ENCODE measurements at places on chromosomes 16 and 17. TPM values are rescaled to one million over a fixed set of nuclear protein-coding genes. Genes with fewer than 3 reads are reported as not detected.

DNA sequence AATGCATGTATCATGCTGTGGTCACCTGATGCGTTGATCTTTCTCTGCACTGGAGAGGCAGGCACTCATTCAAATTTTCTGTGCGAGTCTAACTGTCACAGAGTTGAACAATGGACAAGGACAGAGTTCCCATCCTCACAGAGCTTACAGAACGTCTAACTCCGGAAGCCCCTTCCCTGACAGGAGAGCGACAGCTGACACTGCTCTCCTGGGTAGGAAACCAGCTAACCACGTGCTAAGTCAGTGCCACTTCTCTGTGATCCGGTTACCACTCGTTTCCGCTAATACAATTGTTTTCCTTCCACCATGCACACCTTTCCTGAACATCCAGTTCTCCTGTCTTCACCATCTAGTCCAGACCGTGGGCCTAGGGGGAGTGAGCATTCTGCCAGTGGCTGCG, 11.3 kb downstream of the KLHDC4 start:
- no peaks in the 10 kb centered on the region for H3K27me3 ChIP-seq
- H3K27ac ChIP-seq: peak overlapping the region; percentile 75
- H3K4me1 ChIP-seq: no peaks in the 10 kb centered on the region
- DNase-seq: no peak
- no peak overlapping the region for H3K4me3 ChIP-seq
- peaks cover 6% of the 10 kb centered on the region for H3K36me3 ChIP-seq

DNA sequence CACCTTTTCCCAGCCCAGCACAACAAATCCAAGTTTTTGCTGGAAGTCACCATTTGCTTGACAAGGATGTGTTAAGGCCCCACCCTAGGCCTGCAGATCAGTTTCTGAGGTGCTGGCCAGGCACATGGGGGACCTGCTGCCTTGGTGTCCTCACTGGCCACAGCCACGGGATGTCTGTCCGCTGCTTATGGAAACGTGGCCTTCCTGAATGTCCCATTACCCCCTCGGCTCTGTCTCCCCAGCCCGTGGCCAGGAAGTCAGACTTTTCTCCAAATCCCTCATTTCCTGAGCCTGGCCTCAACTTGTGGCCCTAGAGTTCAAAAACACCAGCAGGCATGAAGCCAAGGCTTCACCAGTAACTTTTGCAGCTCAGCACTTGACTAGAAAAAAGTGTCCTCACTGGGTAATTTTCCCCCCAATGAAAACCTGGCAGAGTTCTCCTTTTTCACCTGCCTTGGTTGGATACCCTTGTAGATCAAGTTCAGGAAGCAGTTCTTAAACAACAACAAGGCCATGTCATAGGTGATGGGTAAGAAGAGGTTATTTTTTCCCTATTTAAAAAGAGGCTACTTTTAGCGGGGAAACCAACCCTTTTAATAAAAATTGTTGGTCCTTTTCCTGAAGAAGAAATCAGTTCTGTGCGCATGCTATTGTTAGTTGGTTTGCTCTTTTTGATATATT, 80.8 kb downstream of the SOCS1 start:
- no peak for DNase-seq
- no peak overlapping the region for H3K4me3 ChIP-seq
- H3K27me3 ChIP-seq: no peaks in the 10 kb centered on the region

DNA sequence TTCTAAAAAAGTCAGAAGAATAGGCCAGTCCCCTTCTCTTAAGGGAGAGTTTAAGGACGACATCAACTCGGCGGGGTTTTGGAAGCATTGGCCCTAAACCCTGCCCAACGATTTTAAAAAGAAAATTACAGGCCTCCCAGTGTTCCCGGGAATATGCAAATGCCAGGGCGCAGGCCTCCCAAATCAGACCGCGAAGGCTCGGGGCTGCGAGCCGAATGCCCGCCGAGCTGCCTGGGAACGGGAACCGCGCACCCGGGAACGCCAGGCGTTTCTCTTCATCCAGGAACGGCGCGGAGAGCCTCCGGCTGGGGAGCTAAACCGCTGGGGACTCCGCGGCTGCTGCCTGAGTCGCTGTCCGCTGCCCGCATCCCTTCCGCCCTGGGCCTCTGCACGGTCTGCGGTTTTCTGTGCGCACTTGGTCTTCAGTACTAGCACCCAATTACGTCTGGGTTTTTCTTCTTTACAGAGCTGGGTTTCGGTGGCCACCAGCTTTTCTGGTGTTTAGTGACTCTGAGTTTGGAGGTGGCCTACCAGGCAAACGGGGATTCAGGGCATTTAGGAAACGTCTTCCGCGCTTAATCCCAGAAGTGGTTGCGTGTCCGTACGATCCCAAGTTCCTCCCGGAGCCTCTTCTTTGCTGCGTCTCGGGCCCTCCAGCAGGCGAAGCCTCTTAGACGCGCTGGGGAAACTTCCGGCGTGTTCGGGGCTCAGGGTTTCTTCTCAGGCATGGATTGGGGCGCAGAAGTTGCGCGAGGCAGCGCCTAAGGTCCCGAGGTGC, 5.7 kb downstream of the IRX5 start:
- peaks cover 70% of the 10 kb centered on the region for H3K4me1 ChIP-seq
- peak; percentile 42 for DNase-seq
- no peak overlapping the region for H3K27ac ChIP-seq
- H3K4me3 ChIP-seq: peak overlapping the region; percentile 88
- H3K27me3 ChIP-seq: peaks cover 97% of the 10 kb centered on the region

GRCh38 chr16:14042706-14043105, 28.4 kb upstream of the MRTFB start:
- H3K36me3 ChIP-seq: no peaks in the 10 kb centered on the region
- H3K27me3 ChIP-seq: no peaks in the 10 kb centered on the region
- DNase-seq: no peak
- no peaks in the 10 kb centered on the region for H3K4me1 ChIP-seq
- no peak overlapping the region for H3K4me3 ChIP-seq
- H3K27ac ChIP-seq: no peak overlapping the region

DNA sequence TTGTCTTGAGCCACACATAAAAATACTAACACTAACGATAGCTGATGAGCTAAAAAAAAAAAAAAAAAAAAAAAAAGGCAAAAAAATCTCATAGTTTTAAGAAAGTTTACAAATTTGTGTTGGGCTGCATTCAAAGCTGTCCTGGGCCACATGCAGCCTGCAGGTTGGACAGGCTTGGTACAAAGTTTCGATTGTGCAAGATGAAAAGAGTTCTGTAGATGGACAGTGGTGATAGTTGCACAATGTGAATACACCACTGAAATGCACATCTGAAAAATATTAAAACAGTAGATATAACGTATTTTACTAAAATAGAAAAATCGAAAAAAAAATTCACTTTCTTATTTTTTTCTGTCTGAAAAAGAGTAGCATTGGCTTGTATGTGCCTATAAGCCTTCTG, 42.9 kb downstream of the AMFR start:
- H3K27ac ChIP-seq: no peak overlapping the region
- no peaks in the 10 kb centered on the region for H3K4me1 ChIP-seq
- peaks cover 77% of the 10 kb centered on the region for H3K36me3 ChIP-seq
- DNase-seq: no peak
- H3K27me3 ChIP-seq: no peaks in the 10 kb centered on the region
- no peak overlapping the region for H3K4me3 ChIP-seq

DNA sequence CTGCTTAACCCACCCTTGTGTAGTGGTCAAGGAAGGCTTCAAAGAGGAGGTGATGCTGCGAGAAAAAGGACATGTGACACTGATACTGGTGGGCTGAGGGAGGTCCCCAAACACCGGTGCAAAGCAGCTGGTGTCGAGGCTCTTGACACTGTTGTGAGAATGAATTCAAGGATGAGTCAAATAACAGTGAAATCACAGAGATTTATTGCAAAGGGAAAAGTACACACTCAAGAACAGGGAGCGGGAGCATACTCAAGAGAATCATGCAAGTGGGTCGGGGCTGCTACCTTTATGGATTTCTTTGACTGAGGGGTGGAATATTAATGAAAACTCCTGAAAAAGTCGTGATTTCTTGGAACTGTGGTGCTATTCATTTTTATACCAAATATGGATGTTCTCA, 31.1 kb downstream of the TMEM132E start:
- H3K27me3 ChIP-seq: peaks cover 24% of the 10 kb centered on the region
- no peak for DNase-seq
- no peaks in the 10 kb centered on the region for H3K36me3 ChIP-seq
- no peak overlapping the region for H3K27ac ChIP-seq
- H3K4me3 ChIP-seq: no peak overlapping the region

DNA sequence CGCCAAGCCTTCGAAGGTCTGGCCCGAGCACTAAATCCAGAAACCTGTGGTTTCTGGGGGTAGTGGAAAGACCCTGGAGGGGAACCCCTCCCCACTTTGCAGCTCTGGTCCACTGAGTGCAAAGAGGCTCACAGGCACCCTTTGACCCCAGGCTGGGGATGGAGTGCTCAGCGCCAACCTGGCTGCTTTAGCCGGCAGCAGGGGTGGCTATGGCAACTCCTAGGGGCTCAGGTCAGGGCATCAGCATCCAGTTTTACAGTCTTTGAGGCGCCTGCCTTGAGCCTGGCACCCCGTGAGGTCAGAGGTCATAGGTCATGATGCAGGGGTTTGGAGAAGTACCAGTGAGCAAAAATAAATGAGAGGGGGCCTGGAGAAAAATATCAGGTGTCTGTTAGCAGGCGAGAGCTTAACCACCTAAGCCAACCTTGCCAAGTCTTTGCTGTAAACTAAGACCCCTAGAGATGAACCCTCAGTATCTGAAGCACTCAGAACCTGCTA, 17.9 kb downstream of the CA7 start:
- peaks cover 4% of the 10 kb centered on the region for H3K4me1 ChIP-seq
- no peak overlapping the region for H3K27ac ChIP-seq
- H3K27me3 ChIP-seq: no peaks in the 10 kb centered on the region
- H3K36me3 ChIP-seq: no peaks in the 10 kb centered on the region
- no peak for DNase-seq

DNA sequence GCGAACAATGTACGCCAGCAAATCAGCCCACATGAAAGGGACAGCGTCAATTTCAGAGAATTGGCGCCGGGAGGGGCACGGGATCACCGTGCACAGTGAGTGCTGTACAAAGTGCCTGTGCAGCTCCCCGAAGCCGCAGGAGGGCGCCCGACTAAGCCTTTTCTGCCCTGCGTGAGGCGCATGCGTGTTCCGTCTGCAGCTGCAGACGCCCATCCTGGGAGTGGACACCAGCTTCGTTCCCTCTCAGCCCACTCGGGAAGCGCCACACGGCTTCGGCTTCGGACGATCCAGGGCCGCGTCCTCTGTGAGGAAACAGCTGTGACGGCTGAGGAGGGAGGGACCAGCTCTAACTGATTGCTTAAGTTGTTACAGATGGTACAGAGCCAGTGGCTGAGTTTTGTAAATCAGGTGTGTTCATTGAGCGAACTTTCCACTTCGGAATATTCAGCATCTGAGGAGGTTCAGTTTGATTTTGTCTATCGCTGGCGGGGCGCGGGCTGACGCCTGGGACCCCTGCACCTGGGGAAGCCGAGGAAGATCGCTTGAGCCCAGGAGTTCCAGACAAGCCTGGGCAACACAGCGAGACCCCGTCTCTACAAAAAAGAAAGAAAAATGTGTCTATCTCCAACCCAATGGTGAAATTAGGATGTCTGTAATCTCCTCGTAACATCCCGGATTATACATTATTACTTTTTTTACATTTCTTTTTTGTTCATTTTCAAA, 15.4 kb upstream of the ZNF287 start:
- no peaks in the 10 kb centered on the region for H3K36me3 ChIP-seq
- peak overlapping the region; percentile 90 for H3K4me3 ChIP-seq
- peak; percentile 97 for DNase-seq
- no peak overlapping the region for H3K27ac ChIP-seq
- peaks cover 54% of the 10 kb centered on the region for H3K27me3 ChIP-seq
- peaks cover 18% of the 10 kb centered on the region for H3K4me1 ChIP-seq

TMEM238L gene
- not detected for total RNA-seq

DNA sequence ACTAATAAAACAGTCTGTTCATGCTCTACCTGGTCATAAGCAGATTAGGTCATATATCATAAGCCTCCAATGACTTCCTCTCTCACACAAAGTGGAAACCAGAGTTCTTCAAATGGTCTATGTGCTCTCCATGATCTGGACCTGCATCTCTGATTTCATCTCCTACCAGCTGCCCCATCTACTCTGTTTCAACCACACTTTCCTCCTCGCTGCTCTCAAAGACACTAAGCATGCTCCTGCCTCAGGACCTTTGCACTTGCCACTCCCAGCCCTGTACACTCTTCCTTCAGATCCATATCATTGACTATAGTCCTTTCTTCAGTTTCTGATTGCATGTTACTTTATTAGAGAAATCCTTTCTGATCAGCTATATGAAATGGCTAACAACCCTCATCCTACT, 196.8 kb downstream of the PHKB start:
- no peak overlapping the region for H3K4me3 ChIP-seq
- peaks cover 28% of the 10 kb centered on the region for H3K36me3 ChIP-seq
- H3K4me1 ChIP-seq: no peaks in the 10 kb centered on the region

- no peak overlapping the region for H3K27ac ChIP-seq
- no peak overlapping the region for H3K4me3 ChIP-seq
- no peaks in the 10 kb centered on the region for H3K27me3 ChIP-seq
- no peak for DNase-seq
- no peaks in the 10 kb centered on the region for H3K4me1 ChIP-seq
- peaks cover 22% of the 10 kb centered on the region for H3K36me3 ChIP-seq
Observed at GRCh38 chr16:89266521-89267134, 49.1 kb downstream of the ZNF778 start.

TBC1D3C gene
- not detected for total RNA-seq

DNA sequence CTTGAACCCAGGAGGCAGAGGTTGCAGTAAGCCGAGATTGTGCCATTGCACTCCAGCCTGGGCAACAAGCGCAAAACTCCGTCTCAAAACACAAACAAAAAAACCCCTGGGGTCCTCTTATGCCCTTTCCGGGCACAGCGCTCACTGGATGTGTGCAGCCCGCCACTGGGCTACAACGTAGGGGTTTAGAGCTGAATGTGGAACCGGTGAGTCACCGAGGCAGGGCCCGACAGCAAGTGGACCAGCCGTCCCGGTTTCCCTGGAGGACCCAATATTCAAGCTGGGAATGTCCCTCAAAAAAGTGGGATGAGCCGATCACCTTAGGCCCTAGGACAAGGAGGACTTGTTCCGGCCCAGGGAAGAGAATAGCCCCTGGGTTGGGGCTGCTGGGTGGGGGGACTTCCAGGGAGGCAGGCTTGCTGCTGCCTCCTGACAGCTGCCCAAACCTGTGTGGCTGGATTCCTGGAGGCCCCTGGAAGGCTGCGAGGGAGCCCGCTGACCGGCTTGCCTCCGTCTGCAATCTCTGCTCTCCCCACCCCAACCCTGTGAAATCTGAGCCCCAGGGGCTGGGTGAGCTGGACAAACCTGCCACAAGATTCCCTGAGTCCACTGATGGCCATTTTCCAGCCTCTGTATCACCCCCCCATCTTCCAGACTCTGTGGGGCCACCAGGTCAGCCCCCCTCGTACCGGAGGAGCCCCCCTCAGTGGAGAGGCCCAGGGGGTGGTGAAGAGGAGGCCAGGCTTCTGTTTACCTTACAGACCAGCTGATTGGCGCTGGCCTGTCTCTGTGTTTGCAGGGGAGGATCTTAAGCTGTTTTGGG, 2.9 kb upstream of the CLDN9 start:
- no peak overlapping the region for H3K4me3 ChIP-seq
- peaks cover 100% of the 10 kb centered on the region for H3K27me3 ChIP-seq
- no peak for DNase-seq
- no peak overlapping the region for H3K27ac ChIP-seq

Measured in neural crest cell (in vitro differentiated cells).